ENCODE measurements at places on chromosomes 11 and 22.

GRCh38 chr22:27801616-27802345 lies at the start of gene MN1:
Gene MN1, minus strand, starts transcription at chr22:27801756. Its CDS starts 1,213 bp downstream, at chr22:27800543.
- DNase-seq: peak; percentile 39

DNA sequence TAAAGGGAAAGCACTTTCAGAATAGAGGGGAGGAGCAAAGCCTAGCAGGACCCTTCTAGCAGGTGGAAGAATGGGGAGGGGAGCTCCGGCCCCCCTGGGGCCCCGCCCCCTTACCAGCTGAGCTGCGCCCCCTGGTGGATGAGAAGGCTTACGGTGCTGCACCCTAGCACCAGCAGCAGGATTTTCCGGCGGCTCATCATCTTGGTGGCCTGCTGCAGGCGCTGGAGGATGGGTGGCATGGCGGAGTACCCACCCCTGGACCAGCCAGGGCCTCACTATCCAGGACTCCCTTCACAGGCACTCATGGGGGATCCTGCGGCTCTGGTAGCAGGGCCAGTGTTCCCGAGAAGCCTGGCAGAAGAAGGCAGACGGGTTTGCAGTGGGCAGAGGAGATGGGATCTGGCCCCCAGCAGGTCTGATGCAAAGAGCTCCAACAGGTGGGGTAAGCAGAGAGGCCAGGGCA lies 3.8 kb downstream of the GAL3ST3 start:
- peak; percentile 77 for DNase-seq

DNA sequence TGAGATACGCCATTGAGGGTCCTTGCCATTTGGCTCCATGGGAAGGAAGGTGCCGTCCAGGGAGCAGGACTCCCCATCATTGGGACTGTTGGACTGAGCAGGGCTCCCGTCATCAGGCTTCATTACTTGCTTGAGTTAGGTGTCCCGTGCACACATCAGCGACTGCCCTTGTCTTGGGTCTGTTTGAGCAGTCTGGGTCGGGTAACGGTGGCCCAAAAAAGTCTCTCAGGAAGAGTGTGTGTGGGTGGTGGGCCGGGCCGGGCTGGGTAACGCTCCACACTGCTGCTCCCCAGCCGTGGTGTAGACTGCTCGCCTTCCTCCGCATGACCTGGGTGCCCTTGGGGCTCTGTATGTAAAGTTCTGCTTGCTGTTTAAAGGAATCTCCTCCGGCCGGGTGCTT lies 293.5 kb downstream of the TBC1D22A start:
- no peak for DNase-seq

GRCh38 chr11:44257338-44258189 lies 52.4 kb downstream of the ALX4 start:
- DNase-seq: no peak

DNA sequence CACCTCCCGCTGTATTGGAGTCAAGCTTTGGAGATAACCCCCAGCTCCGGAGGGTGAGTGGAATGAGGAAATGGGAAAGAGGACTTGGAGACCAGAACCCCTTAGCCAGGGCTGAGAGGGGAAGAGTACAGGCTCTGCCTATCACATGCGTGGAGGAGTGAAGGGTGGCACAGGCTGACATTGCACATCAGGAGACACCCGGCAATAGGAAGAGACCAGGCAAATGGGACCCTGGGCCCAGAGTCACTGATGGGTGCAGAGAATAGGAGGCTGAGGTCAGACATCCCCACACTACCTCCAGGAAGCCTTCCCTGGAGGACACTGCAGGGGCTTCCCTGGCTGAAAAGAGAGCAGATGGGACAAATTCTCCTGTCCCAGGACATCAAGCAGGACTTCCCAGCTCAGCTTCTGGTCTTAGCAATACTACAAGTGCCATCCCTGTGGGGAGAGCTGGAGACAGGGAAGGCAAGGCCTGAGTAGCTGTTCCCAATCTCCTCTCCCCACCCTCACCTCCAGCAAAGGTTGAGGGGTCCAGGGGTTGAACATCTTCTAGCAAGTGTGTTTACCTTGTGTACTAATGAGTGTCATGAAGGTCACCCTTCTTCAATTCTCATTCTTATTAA lies 160.7 kb downstream of the BUD13 start:
- no peak for DNase-seq

DNA sequence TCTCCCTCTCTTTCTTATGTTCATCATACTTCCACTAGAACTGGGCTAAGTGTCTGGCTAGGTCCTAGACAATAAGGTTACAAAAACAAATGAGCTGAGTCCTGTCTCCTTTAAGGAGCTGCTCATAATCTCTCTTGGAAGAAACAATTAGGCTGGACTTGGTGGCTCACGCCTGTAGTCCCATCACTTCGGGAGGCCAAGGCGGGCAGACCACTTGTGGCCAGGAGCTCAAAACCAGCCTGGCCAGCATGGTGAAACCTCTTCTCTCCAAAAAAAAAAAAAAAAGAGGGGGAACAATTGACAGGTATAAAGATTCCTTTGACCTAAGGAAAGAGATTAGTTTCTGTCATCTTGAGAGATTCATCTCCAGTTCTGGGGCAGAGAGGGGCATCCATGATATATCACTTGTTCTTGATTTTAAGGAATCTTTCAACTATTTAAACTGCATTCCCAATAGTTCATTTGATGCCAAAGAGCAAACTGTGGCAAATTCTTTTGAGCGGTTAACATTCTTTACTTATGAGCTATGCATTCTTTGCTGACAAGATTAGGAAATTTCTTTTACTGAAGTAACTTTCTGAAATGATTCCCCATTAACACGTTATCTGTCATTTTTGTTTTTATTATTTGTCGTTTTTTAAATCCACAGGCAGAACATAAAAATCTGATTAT lies 125.5 kb downstream of the C11orf87 start:
- no peak for DNase-seq

DNA sequence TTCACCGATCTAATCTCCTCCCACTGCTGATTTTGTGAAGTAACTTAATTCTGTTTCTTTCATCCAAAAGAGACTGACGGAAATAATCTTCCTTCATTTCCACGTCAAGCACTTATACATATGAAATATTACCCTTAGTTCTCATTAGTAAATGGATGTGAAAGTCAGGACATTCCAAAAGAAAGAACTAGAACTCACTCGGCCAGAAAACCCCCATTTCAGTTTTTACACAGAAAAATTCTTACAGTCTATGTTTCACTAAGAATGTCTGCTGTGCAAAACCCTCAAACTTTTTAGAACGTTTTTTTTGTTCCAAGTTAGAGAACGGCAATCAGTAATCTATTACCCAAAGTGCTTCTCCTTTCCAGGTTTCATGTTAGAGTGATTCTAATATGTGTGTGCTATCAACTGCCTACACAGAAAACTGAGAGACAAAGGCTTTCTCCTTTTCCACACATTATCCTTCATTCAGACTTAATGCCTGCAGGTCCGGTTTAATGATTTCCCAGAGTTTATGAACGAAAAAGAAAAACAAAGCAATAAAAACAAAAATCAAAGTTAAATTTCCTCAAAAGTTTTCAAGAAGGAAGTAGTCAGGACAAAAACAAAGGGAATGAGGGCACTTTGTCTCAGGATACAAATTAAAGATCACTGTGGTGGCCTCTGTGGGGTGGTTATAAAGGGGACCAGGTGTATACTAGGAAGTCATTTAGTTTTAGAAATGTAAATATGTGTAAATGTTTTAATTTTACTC lies 11.3 kb upstream of the SESN3 start:
- DNase-seq: no peak

GRCh38 chr11:104898685-104899013 lies 389 bp upstream of the CASP12 start:
- DNase-seq: no peak

- DNase-seq: no peak
Observed at GRCh38 chr11:123308077-123308476, 113.0 kb upstream of the CLMP start.
